ENCODE measurements at places on chromosomes 5 and 9.

DNA sequence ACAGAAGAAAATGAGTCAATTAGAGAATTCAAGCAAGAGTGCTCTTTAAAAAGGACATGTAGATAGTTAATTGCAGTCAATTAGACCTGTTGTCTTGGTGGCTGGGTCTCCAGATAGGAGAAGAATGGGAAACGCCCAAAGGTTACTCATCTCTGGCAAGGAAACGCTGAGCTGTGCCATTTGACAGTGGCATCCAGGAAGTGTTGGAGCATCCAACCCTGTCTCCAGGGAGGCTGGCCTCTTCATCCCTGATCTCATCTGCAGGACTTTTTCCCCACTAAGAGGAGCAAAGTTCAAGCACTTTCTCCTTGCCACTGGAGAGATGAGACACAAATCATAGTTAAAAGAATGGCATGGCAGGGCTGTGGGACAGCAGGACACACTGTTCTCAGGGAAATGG, 111.7 kb upstream of the MSX2 start:
- DNase-seq, result no peak

- no peak for DNase-seq
Observed at GRCh38 chr5:126536874-126537273, 58.1 kb downstream of the ALDH7A1 start.

DNA sequence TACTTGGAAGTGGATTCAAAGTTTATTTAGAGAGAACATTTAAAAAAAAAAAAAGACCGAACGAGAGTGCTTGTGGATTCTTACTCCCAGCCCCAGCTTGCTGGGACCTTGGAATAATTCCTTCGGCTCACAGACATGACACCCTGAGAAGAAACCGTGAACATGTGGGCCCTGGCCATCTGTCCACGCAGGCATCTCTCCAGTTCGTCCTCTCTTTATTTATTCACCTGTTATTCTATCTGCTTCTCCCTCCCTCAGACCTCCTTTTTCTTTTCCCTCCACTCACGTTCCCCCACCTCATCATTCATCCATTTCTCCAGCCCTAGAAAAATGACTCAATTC, 93.7 kb upstream of the PHYKPL start:
- no peak for DNase-seq

DNA sequence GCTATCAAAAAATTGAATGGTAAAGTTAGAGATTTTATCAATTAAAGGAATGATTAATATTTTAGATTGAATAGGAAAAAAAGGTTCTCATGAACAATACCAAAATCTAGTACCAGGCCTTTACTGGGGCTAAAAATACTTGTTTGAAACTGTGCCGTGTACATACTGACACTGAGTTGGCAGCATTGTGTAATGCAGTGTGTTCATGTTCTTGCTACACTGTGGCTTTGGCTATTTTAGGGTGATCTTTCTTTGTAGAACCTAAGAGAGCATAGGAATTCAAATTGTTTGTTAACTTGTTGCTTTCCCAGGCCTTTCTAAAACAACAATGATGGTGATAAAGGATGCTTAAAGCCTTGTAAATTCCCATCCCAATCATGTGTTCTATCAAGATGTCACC, 80.9 kb downstream of the KIF4B start:
- no peak for DNase-seq

GRCh38 chr5:14595891-14596290, 14.3 kb downstream of the OTULINL start:
- no peak for DNase-seq

DNA sequence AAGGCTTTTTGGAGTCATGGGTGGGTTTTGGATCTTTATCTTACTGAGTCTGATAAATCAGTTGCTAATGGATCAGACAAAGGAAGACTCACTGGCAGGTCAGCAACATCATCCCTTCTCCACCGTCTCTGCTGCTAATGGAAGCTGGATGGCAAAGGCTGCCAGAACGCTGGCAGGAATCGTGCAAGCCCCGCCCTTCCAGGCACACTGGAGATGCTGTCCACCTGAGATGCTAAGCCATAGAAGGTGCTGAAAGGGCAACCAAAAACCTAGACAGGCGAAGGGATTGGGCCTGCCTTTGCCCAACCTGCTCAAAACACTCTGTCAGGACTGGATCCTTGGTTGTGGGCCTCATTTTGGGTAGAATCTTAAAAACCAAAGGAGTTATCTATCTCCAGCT, 139.5 kb upstream of the FSTL4 start:
- DNase-seq, result no peak
